NCI-H187 (cell line): ENCODE measurements at places on chromosomes 12 and 14.

- no peak for DNase-seq
Measured at GRCh38 chr12:20289520-20289919, 78.8 kb upstream of the PDE3A start.

DNA sequence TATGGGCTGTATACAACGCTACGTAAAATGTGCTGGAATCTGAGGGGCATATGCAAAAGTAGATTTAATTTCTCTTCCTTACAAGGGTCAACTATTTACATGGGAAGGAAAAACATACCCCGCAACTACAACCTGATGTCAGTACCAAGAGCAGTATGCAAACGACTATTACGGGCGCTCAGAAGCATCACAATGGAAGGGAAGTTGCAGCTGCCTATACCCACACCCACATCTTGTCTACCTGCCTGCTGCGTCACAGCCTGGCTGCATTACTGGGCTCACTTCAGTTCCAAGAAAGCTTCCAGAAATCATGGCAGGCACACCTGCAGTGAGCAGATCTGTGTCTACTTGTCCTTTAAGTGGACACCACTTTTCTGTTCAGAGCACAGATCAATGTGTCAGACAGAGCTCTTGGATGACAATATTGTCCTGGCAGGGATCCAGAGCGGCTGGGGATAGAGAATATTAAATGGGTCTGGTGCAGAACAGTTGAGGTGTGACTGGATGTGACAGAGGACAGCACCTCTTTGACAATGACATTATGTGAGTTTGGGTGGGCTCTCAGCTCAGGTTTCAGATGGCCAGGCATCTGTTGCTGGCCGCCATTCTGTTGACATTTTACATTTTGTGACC is 41.5 kb upstream of the GNG2 start:
- peak; percentile 65 for DNase-seq

GRCh38 chr12:63308671-63309070 is 157.7 kb upstream of the AVPR1A start:
- DNase-seq, result no peak

- DNase-seq, result no peak
Measured at GRCh38 chr14:89160437-89160836, 256.6 kb downstream of the FOXN3 start.

GRCh38 chr12:111686574-111687105 is 787 bp downstream of the ACAD10 start:
- DNase-seq, result no peak

DNA sequence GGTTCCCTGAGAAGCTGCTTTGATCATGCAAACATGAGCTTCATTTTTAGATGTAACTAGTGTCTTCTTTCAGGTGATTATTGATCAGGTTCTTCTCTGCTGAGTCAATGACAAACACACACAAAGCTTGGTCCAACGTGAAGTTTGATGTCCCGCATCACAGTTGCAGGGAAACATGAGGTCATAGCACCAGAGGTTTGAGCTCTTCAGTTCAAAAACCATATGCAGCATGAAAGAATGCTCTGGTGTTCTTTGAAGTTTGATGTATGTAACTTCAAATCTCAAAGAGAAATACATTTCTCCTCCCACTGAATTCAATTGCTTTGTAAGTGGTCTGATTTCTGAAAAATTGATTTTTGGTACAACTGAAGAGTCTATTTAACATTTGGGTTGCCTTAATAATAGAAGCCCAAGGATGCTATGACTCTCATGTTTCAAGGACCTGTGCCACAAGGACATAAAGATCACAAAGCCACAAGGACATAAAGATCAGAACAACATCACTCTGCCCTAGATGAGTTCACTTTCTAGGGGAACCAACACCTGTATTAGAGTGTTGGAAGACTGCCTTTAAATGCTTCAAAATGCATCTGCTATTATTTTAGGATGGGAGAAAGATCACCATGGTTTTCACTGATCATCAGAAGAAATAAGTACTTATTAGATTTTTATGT is 31.1 kb upstream of the AMIGO2 start:
- DNase-seq, result no peak

DNA sequence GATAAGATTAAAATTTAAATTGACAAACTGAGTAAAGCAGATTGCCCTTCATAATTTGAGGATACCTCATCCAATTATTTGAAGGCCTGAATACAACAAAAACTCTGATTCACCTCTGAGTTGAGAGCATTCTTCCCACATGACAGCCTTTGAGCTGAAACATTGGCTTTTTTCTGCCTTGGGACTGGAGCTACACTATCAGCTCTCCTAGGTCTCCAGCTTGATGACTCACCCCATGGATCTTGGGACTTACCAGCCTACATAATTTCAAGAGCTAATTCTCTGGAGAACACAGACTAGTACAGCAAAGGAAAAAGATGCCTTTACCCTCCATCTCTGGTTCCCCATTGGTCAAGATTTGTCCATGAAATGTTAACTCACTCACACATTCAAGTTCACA is 555.1 kb downstream of the FOXG1 start:
- DNase-seq, result no peak

DNA sequence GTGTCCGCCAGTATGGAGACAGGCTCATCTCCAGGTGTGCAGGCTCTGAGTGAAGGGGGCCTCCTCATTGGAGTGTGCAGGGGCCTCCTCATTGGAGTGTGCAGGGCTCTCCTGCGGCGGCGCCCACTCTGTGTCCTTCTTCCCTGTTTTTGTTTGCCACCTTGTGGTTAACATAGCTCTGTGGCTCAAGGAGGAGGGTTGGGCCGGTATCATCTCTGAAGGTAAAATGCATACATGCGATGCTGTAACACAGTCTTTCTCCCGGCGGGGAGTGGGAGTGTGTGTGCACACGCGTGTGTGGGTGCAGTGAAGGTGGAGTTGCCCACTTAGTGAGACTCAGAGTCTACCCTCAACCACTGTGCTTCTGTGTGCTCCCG is 429.4 kb downstream of the ZFP36L1 start:
- DNase-seq, result no peak

- DNase-seq, result no peak
Measured at GRCh38 chr12:27229367-27229766, 14.7 kb upstream of the STK38L start.

GRCh38 chr12:52946334-52946733 is 2.6 kb upstream of the KRT18 start:
- no peak for DNase-seq

GRCh38 chr12:2412305-2412643 is 359.5 kb downstream of the CACNA1C start:
- no peak for DNase-seq

DNA sequence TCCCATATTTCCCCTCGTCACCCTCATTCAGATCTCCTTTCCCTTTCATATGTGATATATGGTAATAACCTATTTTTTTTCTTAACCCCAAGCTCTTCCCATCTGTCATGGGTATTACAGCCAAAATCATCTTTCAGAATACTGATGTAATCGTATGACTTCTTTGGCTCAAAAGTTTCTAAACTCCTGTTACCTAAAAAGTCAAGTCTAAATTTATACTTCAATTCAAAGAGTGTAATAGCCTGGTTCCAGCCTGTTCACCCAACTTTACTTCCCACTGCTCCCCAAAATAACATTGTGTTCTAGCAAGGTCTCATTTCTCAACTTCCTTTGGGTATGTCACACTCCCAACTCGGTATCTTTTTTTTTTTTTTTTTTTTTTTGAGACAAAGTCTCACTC is 48.5 kb downstream of the TBK1 start:
- no peak for DNase-seq

- DNase-seq, result no peak
Measured at GRCh38 chr14:61409782-61410181, 88.4 kb downstream of the PRKCH start.

- no peak for DNase-seq
Measured at GRCh38 chr12:3150931-3151835, 74.0 kb downstream of the TSPAN9 start.

DNA sequence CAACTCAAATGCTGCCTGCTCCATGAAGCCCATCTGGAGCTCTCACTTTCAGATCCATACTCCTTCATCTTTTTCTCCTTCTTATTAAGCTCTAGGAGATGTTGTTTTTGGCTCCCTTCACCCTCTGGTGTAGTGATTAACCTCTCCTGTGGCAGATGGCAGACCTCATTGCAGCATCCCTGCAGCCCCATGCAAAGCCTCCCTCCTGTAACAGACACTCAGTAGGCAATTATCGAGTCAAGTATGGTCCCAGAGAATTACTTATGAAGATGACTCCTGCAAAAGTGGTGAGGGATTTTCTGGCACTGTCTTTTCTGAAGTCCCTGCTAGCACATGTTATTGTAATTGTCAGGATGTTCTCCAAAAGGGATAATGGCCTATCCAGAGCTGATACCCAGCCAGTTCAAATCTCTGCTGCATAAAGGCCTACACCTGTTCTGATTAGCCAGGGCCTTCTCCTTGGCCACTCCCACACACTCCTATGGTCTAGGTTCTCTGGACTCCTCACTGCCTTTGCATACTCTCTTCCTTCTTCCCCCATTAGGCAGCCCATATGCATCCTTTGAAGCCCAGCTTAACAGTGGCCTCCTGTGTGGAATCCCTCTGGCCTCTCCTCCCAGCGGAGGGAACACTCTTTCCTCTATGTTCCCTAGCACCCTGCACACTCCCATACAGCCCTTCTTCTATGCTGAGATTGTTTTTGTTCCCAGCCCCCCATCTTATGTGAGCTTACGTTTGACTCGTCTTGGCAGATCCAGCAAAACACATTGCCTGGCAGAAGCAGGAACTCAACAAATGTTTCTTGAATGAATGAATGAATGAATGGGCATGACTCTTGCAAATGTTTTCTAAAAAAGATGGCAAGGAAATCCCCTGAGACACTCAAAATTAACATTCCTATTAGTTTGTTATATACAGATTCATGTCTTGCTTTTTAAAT is 43.9 kb upstream of the MDM1 start:
- peak; percentile 70 for DNase-seq

- no peak for DNase-seq
Measured at GRCh38 chr12:126776026-126776655, 1490.8 kb upstream of the TMEM132C start.
